Mucosa of gallbladder (tissue), 1 donor: ENCODE measurements at places on chromosomes 16 and 17. TPM values are rescaled to one million over a fixed set of nuclear protein-coding genes. Genes with fewer than 3 reads are reported as not detected.

GRCh38 chr17:78647032-78647431 lies 69.8 kb upstream of the DNAH17 start:
- DNase-seq, result no peak

DNA sequence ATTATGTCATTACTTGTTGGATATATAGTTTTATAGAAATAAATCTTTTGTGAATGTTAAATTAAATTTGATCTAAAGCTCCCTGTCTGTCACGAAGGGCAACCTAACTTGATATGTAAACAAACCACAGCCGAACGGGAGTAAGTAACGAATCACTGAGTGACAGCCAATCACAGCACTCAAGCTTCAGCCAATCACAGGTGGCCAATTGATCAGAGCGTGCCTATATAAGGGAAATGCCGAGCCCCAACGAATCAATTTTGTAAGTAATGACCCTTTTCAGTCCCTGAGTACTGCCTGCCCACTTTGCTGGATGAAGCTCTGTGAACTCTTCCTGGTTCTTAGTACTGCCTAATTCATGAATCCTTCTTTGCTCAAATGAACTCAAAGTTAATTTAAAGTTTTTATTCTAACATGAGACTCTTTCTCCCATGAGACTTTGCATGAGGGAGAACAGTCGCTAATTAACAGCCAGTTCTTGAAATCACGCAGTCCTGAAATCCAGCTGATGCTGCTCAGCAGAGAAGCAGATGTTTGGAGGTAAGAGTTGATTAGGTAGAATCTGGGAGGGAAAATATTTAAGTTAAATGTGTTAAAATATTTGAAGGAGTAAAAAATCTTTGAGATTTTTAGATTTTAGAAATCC lies 302.2 kb downstream of the CNTNAP4 start:
- no peak for DNase-seq

DNA sequence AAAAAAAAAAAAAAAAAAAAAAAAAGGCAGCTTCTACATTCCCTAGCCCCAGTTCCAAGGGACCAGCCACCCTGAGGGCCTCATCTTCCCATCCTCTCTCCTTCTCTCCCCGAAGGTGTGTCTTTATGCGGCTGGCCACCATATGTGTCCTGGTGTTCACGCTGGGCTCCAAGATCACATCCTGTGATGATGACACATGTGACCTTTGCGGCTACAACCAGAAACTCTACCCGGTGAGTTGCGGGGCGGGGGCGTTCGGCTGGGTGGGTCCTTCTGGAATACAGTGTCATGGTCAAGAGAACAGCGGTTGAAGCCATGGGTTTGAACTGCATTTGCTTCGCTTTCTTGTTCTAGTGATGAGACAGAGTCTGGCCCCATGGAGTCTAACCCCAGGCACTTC lies 22.6 kb upstream of the COQ7 start:
- DNase-seq, result no peak

DNA sequence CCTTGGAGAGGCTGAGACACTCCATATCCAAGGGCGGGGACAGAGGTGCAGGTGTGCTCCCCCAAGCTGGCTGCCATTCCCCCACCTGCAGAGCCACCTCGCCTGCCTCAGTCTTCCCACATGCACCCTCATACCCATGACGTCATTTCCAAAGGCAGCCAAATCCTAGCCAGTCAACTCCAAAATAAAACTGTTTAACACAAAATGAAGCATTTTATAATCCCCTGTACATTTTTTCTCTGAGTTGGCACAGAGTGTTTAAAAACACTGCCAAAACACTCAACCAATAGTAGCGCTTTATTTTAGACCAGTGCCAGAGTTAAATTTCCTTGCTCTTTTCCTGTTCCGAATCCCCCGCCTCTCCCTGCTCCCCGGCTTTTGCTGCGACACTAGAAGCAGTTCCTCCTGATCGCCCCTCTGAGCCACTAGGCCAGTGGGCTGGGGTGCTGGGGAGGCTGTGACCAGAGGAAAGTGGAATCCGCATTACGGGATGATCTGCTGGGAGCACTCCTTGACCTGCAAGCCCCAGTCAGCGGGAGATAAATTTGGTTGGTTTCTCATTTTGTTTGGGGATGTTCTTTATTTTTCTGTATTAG lies 139.5 kb downstream of the ZNF423 start:
- DNase-seq, result no peak

Gene GJC1
- total RNA-seq, result 17.3 TPM

DNA sequence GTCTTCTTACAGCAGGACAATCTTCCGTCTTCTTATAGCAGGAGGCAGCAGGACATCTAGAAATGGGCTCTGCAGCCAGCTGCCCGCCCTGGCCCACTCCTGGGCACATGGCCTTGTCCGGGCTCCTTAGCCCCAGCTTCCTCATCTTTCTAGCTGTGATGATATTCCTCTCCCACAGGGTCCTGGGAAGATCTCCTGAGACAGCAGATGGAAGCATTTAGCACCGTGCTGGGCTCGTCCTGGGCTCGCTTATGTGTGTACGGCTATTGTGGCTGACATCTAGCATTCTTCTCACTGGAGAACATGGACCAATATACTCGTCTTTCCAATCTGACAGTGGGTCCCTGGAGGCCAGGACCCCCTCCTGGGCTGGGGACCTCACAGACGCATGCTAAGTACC lies 48.5 kb downstream of the TIMM22 start:
- DNase-seq, result no peak

DNA sequence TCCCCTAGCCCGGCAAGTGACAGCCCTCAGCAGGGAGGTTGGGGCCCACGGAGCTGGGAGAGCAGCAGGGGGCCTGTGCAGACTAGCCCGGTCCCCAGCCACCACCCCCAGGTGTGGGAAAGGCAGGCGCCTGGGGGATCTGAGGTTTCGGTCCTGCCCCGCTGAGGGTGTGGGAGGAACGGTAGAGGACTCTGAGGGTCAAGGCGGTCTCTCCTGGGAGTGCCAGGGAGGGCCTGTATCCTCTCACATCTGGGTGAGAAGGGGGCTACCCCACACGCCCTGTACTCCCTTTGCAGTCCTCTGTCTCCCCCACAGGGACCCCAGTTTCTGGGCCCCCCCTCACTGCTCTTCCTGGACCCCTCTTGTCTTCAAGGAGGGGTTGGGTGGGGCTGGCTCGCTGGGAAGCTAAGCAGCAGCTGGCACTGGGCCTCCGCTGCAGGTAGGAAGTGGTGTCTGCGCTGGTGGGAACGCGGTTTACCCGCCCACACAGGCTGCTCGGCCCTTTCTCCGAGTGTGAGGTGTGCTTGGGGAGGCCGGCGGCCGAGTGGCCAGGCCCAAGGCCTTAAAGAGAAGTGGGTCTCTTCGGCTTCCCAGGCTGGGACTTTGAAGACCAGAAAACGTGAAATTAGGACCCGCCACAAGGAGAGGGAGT lies 15.4 kb downstream of the CD7 start:
- no peak for DNase-seq

DNA sequence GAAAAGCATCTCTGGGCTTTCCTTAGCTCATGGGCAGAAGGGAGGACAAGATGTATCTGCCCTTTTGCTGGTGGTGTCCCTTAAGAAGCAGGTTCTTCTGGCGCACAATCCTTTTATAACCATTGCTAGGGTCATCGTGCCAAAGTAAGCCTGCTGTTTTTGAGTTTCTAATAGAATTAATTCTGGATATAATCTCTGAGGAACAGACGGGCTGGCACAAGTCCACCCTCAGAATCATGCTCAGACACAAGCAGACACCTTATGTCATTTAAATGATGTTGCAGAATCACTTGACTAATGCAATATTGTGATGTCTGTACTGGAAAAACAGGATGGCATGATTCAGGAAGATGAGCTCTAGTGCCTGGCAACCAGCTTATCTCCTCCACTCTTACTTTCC lies 18.8 kb upstream of the MMD start:
- no peak for DNase-seq

DNA sequence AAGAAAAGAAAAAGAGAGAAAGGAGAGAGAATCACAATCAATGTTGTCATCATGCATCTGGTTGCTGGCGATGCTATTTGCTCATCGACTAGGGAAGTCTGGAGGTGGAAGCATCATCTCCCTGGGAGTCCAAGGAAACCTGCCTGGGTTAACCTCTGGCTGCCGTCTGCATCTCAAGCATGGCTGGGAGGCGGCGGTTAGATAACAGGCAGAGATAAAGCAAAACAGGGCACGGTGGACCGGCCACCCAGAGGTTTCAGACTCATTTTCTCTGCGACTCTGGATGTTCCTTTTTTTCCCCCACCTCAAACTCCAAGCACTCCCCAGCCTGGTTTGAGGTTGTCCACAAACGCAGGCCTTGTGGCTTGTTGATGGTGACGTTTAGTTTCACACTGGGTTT lies 161.2 kb downstream of the ENGASE start:
- no peak for DNase-seq
